ENCODE measurements at places on chromosomes 5 and 9.
A peak's percentile ranks its signal among the peaks of the same experiment; 100 is the strongest.

DNA sequence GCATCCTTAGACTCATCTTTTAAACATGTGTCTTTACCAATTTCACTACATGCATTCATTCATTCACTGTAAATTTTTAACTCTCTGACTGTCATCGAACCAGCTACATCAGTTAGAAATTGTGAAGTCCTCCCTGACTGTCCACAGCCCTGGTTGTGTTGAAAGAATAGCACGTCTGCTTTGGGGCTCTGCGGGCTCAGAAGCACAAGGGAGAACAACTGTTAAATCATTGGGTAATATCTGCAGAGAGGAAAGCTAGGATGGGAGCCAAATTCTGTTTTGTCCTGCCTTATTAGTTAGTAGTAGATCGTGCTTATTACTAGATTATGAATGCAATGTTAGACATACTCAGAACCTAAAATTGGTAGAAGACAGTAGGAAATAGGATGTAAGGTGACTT is 26.3 kb upstream of the FAM120AOS start:
- DNase-seq: no peak

DNA sequence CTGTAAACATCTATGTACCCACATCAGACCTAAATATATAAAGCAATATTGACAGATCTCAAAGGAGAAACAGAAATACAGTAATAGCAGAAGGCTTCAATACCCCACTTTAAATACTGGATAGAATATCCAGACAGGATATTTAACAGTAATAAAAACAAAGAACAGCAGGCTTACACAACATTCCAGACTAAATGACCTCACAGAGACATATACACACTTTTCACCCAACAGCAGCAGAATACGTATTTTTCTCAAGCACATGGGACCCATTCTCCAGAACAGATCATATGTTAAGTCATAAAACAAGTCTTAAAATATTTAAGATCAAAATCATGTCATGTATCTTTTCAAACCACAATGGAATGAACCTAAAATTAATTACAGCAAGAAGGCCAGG is 76.8 kb downstream of the CAMSAP1 start:
- no peak for DNase-seq

DNA sequence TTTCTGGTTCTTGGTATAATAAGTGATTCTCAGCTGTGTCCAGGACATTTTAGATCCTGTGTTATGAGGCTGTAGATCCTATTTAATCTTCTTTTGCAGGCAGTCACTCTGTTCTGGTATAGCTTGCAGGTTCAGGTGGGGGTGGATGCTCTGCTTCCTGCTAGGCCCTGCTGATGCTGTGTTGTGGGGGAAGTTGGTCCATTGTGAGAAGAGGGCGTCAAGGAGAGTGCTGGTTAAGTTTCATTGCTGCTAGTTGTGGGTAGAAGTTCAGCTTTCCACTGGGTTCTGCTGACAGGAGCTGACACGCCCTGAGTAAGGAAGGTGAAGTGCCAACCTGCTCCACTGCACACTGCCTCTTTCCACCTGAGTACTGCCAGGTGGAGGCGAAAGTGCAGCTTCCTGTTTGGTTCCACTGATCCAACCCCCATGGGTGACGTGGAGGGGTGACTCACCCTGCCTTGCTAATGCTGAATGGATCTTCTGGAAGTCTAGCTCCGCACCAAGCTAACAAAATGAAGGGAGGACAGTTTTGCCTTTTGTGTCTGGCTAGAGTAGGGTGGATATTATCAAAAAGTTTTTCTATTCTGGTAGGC is 16.3 kb downstream of the NMRK1 start:
- DNase-seq: peak; percentile 62

- no peak for DNase-seq
Observed at GRCh38 chr5:136018814-136019783, 9.7 kb upstream of the TGFBI start.

DNA sequence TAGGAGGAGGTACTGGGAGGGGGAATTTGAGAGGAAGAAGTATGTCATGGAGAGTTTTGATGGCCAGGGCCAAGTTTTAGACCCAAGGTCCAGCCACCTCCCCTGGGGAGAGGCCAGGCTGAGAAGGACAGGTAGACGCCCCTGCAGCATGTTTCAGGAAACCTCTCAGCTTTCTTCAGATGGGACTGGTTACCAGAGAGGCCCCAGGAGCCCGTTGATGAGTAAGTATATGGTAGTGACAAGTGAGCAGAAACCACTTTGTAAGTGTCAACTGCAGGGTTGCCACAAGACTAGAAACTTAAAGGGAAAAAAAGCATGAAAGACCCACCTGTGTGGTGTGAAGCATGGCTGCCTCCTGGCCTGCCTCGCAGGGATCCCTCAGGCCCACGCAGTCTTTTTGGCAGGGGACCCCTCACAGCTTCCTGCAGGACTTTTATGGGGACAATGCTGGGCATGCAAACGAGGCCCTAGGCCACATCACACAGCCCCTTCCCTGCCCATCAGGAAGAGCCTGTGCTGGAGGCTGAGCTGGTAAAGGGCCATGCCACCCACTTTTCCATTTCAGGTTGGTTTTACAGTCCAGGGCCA is 255.9 kb downstream of the FSTL4 start:
- no peak for DNase-seq

DNA sequence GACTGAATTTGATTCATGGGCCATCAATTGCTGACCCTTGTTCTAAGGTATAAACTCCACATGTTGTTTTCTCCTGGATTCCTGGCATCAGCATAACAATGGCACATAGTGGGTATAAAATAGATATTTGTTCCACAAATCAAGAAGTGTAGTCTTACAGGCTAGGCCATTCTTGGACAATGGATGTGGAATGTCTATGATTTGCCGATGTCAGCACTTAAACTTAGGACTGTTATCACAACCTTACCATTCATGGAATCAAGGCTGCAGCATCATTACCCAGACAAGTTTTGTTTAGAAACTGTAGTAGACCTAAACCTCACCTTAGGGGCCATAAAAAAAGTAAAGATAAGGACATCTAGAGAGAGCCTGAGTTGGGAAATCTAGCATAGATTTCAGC is 680.0 kb downstream of the BRINP1 start:
- DNase-seq: no peak

DNA sequence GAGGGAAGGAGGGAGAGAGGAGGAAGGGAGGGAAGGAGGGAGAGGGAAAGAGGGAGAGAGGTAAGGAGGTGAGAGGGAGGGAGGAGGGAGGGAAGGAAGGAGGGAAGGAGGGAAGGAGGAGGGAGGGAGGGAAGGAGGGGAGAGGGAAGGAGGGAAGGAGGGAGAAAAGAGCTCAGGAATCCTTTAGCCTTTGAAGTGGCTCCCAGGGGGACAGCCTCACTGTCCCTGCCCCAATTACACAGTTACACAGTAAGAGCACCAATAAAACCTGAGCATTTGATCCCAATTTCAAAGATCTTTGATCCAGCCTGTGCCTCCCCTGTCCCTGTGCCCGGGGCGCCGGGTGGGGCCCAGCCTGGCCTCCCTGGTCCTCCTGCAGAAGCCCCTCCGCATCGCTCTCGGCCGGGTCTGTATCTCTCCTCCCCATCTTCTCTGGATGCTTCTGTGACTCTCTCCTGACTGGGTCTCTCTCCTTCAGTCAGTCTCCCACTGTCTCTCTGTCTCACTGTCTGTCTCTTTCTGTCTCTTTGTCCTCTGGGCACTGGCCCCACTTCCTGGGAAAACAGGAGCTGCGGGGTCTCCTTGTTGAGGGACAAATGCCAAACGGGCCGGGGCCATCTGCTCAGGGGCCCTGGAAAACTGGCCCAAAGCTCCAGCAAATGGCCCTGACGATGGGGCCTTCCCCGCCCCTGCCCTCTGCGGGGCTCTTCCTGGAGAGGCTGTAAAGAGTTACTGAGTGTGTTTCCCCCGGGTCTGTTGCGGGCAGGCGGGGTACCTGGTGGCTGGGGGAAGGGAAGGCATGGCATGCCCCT is 54.2 kb upstream of the EGFL7 start:
- DNase-seq: no peak

- DNase-seq: no peak
Observed at GRCh38 chr5:20213803-20214202, 225.8 kb upstream of the CDH18 start.

DNA sequence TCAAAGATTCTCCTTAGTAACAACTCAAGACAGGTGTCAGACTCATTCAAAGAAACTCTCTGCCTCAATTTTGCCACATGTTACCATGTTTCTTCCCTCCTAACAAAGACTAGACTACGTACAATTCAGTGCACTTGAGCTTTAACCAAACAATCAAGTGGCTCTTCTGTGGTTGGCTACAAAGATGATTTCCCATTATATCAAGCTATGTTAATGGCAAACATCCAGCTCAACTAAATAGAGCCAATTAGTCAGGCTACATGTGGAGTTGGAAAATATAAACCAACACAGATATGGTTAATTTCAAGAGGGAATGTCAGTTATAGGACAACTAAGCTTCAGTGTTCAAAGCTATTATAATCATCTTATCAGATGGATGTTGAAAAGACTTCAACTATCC is 29.2 kb upstream of the ADRA1B start:
- no peak for DNase-seq

GRCh38 chr5:155052532-155052931 is 39.0 kb downstream of the KIF4B start:
- DNase-seq: no peak

- DNase-seq: peak; percentile 10
Observed at GRCh38 chr5:32583582-32584232, 1.6 kb upstream of the SUB1 start.

DNA sequence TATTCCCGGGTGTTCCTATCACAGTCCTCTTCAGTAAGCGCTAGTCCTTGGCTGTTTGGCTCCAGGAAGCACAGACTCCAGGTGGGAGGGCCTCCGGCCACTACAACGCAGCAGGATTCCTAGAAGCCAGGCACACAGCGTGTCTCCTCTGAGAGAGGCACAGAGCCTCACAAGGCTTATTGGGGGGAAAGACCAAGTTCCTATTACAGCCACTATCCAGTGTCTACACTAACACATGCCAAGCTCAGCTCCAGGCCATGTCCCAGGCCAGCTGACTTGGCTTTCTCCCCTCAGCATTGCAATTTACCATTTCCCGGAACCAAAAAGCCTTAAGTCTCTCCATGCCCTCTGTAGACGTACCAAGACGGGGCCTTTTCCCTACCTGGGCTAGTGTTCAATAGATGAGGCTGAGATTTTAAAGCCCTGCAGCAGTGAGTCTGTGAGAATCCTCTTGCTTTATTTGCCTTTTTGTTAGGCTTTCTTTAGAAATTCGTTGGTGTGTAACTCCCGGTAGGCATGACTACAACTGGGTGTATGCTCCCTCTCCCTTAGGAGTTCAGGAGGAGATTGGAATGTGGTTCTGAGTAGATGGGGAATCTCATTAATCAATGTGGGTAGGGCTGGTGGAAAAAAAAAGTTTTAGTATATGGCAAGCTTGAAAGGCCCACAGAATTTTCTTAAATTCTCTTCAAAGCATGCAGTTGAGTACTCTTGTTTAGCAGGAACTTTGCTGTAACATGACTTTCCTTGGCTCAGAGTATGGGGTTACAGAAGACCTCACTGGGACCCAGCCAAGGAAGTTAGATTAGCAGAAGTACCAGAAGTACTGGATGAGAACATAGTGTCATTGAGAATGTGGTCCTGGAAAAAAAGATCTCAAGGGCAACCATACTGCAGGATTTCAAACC is 84.3 kb upstream of the SLC1A3 start:
- no peak for DNase-seq

- DNase-seq: no peak
Observed at GRCh38 chr9:75588808-75589207, 301.7 kb upstream of the PCSK5 start.

- no peak for DNase-seq
Observed at GRCh38 chr5:15069407-15069905, 197.9 kb upstream of the ANKH start.

DNA sequence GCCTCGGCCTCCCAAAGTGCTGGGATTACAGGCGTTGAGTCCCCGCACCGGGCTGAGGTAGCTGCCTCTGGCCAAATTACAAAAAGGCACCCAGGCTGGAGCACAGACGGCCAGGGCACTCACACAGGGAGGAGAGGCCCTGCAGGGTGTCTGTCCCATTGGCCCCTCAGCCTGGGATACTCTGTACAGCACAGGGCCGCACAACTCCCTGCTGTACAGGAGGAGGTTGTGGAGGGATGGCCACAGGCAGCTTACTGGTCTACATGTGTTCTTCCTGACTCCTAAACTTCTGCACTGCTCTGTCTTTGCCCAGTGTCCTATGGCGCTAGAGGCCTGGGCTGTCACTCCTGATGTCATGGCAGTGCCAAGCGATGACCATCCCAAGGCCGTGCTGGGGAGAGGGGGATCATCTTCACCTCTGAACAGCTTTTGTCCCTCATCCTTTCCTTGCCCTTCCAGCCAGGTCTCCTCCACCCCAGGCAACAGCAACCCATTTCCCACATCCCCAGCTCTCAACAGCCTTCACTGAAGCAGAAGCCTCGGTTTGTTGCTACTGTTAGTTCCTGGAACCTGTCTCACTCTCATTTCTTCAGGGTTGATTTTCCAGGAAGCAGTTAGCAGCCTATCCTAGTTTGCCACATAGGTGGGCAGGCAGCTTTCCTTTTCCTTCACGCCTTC is 1.8 kb upstream of the CNOT6 start:
- DNase-seq: no peak

DNA sequence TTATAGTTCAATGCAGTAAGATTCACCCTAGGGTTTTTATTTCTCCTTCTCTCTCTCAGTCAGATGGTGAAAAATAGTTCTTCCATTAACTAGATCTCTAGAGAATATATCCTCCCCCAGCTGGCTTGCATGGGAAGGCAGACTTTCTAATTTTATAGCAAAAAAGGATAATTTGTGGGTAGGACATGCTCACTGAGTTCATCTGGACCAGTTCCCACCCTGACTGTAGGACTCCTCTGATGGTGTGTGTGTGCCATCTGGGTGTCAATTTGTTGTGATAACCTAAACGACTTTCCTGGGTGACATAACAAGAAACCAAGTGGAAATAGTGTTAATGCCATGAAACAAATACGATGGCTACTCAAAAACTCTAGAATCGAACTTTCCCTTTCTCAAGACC is 44.9 kb downstream of the APBA1 start:
- DNase-seq: no peak

- no peak for DNase-seq
Observed at GRCh38 chr9:128733256-128733655, 9.3 kb upstream of the ZDHHC12 start.

- no peak for DNase-seq
Observed at GRCh38 chr5:160242145-160242544, 12.8 kb downstream of the FABP6 start.

DNA sequence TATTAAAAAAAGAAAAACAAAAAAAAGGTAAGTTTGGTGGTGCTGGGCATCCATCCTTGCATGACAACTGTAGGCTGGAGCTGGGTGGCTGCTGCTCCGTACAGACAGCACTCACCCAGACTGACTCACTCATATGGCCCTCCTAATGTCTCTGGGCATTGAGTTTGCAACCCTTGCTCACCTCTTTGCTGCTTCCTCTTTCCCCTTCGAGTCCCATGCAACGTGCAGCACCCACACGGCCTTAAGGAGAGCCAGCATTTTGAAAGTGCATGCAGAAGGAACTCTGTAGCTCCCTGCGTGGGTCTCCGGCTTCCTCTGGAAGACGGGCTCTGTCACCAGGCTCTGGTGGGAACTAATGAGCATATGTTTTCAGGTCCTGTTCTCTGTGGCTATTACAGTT is 60.5 kb upstream of the ENTREP1 start:
- no peak for DNase-seq
